ENCODE measurements at places on chromosomes 3 and 15. TPM values are rescaled to one million over a fixed set of nuclear protein-coding genes. Genes with fewer than 3 reads are reported as not detected.
A peak's percentile ranks its signal among the peaks of the same experiment; 100 is the strongest.

Gene ITGA11
- 0.18 TPM for total RNA-seq

Gene NMNAT3
- total RNA-seq, result 0.18 TPM

Gene CCR5
- 38.4 TPM for total RNA-seq

Gene ACTRT3
- 0.65 TPM for total RNA-seq

Gene P2RY14
- total RNA-seq, result 0.63 TPM

Gene PPP1R14D
- not detected for total RNA-seq

Gene KCNMB2
- not detected for total RNA-seq

Gene LRRC15
- total RNA-seq, result not detected

Gene LTK
- 0.21 TPM for total RNA-seq

DNA sequence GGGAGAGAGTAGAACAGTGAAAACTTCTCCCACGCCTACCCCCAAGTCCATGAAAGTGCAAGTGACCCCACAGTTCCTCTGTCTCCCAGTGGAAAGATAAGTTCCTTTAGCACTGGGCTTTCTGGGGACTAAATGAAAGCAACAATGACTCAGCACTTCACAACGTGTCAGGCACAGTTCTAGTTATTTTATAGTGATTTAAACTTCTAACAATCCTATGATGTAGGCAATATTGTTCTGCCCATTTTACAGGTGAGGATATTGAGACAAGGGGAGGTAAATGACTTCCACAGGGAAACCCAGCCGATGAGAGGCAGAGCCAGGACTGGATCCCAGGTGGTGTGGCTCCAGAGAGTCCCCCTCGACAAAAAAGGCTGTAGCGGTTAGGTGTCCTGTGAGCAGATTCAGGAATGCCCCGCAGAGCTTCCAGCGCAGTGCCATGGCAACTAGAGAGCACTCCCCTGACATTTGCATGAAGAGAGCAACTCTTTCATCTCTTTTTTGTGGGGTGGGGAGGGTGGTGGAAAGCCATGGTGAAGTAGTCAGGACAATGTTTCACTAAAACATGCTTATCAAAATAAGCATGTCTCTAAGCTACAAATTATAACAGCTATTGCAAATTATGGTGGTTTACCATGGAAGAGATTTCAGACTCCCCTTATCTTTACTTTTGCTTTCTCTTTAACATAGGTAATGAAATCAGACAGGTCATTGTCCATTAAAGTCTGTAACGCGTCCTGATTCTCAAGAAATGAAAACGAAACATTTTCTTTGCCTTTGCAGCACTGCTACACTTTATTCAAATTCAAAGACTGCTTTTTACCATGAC lies 62.1 kb downstream of the NR2F2 start:
- H3K36me3 ChIP-seq, result no peaks in the 10 kb centered on the region
- DNase-seq, result no peak
- H3K4me1 ChIP-seq, result no peaks in the 10 kb centered on the region
- H3K4me3 ChIP-seq, result no peak overlapping the region
- no peak overlapping the region for H3K27ac ChIP-seq

DNA sequence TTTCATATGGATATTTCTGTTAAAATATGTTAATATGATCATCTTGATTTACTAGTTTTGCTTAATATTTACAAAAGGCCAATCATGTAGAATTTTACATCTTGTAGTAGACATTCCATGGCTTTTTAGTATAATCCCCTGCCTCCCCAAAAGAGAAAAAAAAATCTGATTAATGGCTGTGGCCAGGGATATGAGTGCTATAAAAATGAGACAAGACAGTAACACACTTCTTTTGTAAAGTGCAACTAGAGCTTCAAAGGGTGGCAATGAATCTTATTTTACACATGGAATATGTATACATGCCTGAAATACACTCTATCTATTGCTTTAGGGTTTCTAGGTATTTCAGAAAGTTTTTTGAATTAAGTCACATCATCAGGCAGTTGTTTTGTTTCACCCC lies 112.2 kb upstream of the NANOGP8 start:
- no peak overlapping the region for H3K27ac ChIP-seq
- H3K4me3 ChIP-seq, result no peak overlapping the region
- H3K36me3 ChIP-seq, result no peaks in the 10 kb centered on the region
- no peak for DNase-seq
- no peaks in the 10 kb centered on the region for H3K27me3 ChIP-seq

DNA sequence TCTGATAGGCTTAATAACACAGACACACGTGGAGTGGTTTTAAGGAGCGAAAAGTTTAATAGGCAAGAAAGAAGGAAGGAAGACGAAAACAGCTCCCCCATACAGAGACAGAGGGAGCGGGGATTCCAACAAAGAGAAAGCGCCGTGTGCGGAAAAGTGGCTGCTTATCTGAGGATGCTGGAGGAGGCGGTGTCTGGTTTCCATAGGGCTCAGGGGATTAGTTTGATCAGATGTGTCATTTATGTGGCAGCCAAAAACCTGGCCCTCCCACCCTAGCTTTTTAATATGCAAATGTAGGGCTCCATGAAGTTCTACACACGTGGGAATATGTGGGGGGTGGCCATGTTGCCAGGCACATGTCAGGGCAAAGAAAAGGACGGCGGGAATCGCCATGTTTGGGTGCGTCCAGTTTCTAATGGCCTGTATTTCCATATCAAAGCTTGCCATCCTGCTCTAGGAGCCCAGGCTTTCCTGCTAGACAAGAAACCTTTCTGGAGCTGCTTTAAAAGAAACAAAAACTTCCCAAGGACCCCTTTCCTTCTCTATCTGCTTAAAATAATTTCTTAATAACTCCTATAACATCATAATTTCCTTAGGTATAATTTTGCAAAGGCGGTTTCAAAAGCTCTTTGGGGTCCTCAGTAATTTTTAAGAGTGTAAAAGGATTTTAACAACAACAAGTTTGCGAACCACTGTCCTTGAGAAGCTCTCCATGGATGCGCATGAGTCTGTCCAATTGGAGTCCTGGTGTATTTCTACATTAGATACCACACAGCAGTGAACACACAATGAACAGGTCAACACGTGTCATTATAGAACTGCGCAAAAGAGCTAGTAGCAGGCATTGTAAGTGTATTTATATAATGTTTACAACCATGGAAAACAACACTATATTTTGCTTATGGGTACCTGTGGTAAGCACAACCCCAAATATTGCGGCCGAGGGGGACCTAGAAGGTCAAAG lies 622 bp upstream of the ZNF589 start:
- peak overlapping the region; percentile 96 for H3K27ac ChIP-seq
- no peaks in the 10 kb centered on the region for H3K27me3 ChIP-seq
- peaks cover 25% of the 10 kb centered on the region for H3K4me1 ChIP-seq
- peak overlapping the region; percentile 92 for H3K4me3 ChIP-seq

- no peak overlapping the region for H3K27ac ChIP-seq
- no peaks in the 10 kb centered on the region for H3K36me3 ChIP-seq
- no peak overlapping the region for H3K4me3 ChIP-seq
- peaks cover 38% of the 10 kb centered on the region for H3K27me3 ChIP-seq
- no peak for DNase-seq
These were observed 1.5 kb downstream of the STXBP5L start for GRCh38 chr3:120909602-120909878.

DNA sequence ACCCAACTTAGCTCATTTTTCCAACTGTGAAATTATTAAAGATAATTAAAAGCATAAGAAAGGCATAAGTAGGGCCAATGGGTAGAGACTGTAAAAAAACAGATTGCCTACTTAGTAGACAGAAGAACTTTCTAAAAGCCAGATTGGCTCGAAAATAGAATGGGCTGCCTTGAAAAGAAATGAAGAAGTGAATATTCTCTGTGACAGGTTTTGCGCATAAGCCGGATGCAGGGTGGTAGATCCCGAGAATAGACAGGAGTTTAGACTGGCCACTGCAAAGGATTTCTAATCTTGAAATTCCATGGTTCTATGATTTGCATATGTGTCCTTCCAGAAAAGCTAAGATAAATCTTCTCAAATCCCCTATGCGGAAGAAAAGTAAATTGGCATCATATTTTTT lies 173.3 kb upstream of the ICE2 start:
- H3K36me3 ChIP-seq, result no peaks in the 10 kb centered on the region
- no peak for DNase-seq
- no peak overlapping the region for H3K27ac ChIP-seq
- peaks cover 54% of the 10 kb centered on the region for H3K4me1 ChIP-seq
- no peak overlapping the region for H3K4me3 ChIP-seq

DNA sequence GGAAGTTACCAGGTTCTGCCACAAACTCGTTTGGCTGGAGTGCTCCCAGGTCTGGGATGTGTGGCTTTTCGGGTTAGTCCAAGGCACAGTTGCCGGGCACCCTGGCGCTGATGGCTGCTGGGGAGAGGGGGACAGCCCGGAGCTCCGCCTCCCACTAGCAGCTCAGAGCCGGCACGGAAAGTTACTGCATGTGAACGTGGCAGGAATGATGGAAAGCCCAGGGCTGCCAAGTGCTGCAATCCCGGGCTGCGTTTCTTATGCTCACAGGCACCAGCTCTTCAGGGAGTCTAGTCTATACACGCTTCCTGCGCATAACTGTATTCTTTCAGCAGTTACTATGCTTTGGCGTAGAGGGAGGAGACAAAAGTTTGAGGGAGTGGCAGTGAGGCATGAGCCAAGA lies 141.8 kb upstream of the ICE2 start:
- H3K4me3 ChIP-seq, result no peak overlapping the region
- no peak overlapping the region for H3K27ac ChIP-seq
- no peaks in the 10 kb centered on the region for H3K4me1 ChIP-seq
- H3K36me3 ChIP-seq, result no peaks in the 10 kb centered on the region

- DNase-seq, result no peak
- H3K4me1 ChIP-seq, result no peaks in the 10 kb centered on the region
These were observed 222.8 kb downstream of the PTPRG start for GRCh38 chr3:61783993-61784718.

DNA sequence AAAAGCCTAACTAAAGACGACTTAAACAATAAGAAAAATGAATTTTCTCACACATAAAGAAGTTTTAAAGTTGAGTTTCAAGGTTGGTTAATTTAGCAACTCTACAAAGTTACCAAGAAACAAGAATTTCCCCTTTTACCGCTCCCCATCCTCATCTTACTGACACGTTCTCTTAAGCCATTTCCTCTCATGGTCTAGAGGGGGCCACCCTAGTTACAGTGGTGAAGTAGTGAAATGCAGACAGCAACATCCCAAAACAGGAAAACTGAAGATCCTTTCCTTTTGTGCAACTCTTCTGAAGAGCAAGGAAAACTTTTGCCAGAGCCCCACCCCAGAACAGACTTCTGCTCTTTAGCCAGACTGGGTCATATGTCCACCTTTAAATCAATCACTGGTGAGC lies 17.3 kb upstream of the SOX14 start:
- no peaks in the 10 kb centered on the region for H3K36me3 ChIP-seq
- no peak for DNase-seq
- H3K27ac ChIP-seq, result no peak overlapping the region
- H3K4me3 ChIP-seq, result no peak overlapping the region
- no peaks in the 10 kb centered on the region for H3K4me1 ChIP-seq
- no peaks in the 10 kb centered on the region for H3K27me3 ChIP-seq

- H3K27me3 ChIP-seq, result peaks cover 32% of the 10 kb centered on the region
- H3K36me3 ChIP-seq, result no peaks in the 10 kb centered on the region
- H3K4me1 ChIP-seq, result peaks cover 6% of the 10 kb centered on the region
These were observed 18.2 kb upstream of the ADPGK start for GRCh38 chr15:72801590-72802325.

GRCh38 chr15:89378296-89379151 lies 43.9 kb upstream of the POLG start:
- peak overlapping the region; percentile 56 for H3K4me3 ChIP-seq
- H3K36me3 ChIP-seq, result no peaks in the 10 kb centered on the region
- no peak overlapping the region for H3K27ac ChIP-seq
- peaks cover 6% of the 10 kb centered on the region for H3K4me1 ChIP-seq

- H3K36me3 ChIP-seq, result no peaks in the 10 kb centered on the region
- H3K27me3 ChIP-seq, result no peaks in the 10 kb centered on the region
- H3K27ac ChIP-seq, result no peak overlapping the region
- H3K4me3 ChIP-seq, result no peak overlapping the region
- H3K4me1 ChIP-seq, result no peaks in the 10 kb centered on the region
- DNase-seq, result no peak
These were observed 22.6 kb upstream of the TEX9 start for GRCh38 chr15:56342653-56343052.

DNA sequence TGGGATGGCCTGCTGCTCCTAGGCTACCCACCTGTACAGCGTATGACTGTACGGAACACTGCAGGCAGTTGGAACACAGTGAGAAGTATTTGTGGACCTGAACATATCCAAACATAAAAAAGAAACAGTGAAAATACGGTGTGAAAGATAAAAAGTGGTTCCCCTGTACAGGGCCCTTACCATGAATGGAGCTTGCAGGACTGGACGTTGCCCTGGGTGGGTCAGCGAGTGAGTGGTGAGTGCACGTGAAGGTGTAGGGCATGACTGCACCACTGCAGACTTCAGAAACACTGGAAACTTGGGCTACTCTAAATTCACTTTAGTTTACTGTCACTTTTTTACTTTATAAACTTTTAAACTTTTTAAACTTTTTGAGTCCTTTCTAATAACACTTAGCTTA lies 71.2 kb upstream of the SLC6A6 start:
- DNase-seq, result no peak
- peaks cover 13% of the 10 kb centered on the region for H3K27me3 ChIP-seq
- H3K36me3 ChIP-seq, result no peaks in the 10 kb centered on the region
- no peaks in the 10 kb centered on the region for H3K4me1 ChIP-seq
- no peak overlapping the region for H3K27ac ChIP-seq
- no peak overlapping the region for H3K4me3 ChIP-seq

- peaks cover 25% of the 10 kb centered on the region for H3K36me3 ChIP-seq
- no peak for DNase-seq
- H3K27ac ChIP-seq, result no peak overlapping the region
- no peaks in the 10 kb centered on the region for H3K4me1 ChIP-seq
- no peak overlapping the region for H3K4me3 ChIP-seq
- H3K27me3 ChIP-seq, result no peaks in the 10 kb centered on the region
These were observed 12.9 kb downstream of the SLC25A20 start for GRCh38 chr3:48885753-48886152.

- no peaks in the 10 kb centered on the region for H3K36me3 ChIP-seq
- peaks cover 8% of the 10 kb centered on the region for H3K27me3 ChIP-seq
- H3K4me3 ChIP-seq, result no peak overlapping the region
- H3K4me1 ChIP-seq, result peaks cover 4% of the 10 kb centered on the region
- DNase-seq, result no peak
These were observed 72.4 kb downstream of the SENP2 start for GRCh38 chr3:185658504-185658912.

DNA sequence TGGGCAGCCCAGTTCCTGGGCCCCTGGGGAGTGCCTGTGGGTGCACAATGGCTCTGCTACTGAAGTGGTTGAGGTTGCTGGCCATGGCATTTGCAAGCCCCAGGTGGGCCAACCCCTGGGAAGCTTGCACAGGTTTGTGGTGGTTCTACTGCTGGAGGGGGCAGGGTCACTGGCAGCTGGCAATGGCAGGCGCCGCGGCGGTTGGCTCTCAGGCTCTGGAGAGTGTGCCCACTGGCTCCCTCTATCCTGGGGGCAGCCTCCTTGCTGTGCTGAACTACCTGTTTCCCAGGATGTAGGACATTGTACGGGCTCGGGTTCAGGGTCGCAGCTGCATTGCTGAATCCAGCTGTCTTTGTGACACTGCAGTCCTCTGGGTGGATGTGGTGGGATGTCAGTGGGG lies 180.2 kb upstream of the HES1 start:
- H3K36me3 ChIP-seq, result no peaks in the 10 kb centered on the region
- DNase-seq, result no peak
- peaks cover 11% of the 10 kb centered on the region for H3K27me3 ChIP-seq
- no peaks in the 10 kb centered on the region for H3K4me1 ChIP-seq
- no peak overlapping the region for H3K4me3 ChIP-seq

- peaks cover 11% of the 10 kb centered on the region for H3K27me3 ChIP-seq
- H3K4me3 ChIP-seq, result no peak overlapping the region
- H3K4me1 ChIP-seq, result no peaks in the 10 kb centered on the region
- no peak for DNase-seq
These were observed 46.5 kb upstream of the FSTL1 start for GRCh38 chr3:120497336-120497735.

- peaks cover 2% of the 10 kb centered on the region for H3K27me3 ChIP-seq
- H3K36me3 ChIP-seq, result no peaks in the 10 kb centered on the region
- no peak overlapping the region for H3K27ac ChIP-seq
- no peak overlapping the region for H3K4me3 ChIP-seq
- H3K4me1 ChIP-seq, result no peaks in the 10 kb centered on the region
- DNase-seq, result no peak
These were observed 232.7 kb downstream of the IGSF11 start for GRCh38 chr3:118801899-118802298.
